Activated naive CD4-positive, alpha-beta T cell treated with Interleukin-2 at 50 U/mL for 16 hours (primary cell): ENCODE measurements at places on chromosomes 13 and 19.

- DNase-seq, result no peak
These were observed 86.9 kb downstream of the LHFPL6 start for GRCh38 chr13:39516096-39516495.

- DNase-seq, result no peak
These were observed 390.3 kb downstream of the DLEU7 start for GRCh38 chr13:50453188-50453587.

DNA sequence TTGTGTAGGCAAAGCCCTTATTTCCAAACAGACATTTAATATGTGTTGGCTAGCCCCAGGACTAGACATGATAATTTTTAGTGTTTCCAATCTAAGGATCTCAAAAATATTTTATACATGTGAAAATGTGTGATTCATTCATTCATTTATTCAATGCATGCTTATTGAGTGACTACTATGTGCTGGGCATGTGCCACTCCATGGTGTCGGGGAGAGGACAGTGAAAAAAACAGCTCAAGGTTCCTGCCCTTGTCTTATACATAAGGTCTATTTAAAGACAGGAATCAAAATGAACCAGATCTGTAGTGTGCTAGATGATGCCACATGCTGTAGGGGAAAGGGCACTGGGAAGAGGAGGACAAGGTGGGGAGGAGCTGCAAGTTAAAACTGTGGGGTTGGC, 36.5 kb downstream of the GJA3 start:
- no peak for DNase-seq

GRCh38 chr13:52345631-52346251, 60.2 kb downstream of the THSD1 start:
- no peak for DNase-seq
